Stimulated activated CD4-positive, alpha-beta T cell treated with anti-CD3 and anti-CD28 coated beads, TNF-alpha, amount 100 ng/mL, for 48 hours (primary cell): ENCODE measurements at places on chromosomes 5 and 9.

- no peak for DNase-seq
These were observed 1.9 kb downstream of the CD274 start for GRCh38 chr9:5452286-5452609.

DNA sequence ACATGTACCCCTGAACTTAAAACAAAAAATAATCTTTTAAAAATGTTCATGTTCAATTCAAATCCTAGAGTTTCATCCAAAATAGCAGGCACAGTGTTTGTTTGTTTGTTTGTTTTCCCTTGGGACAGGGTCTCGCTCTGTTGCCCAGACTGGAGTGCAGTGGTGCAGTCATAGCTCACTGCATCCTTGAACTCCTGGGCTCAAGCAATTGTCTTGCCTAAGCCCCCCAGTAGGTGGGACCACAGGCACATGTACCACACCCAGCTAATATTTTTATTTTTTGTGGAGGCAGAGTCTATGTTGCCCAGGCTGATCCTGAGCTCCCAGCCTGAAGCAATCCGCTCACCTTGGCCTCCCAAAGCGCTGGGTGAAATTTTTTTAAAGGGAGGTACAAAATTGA is 5.0 kb upstream of the POLR1E start:
- DNase-seq: no peak

GRCh38 chr5:53302529-53302928 is 177.9 kb upstream of the FST start:
- no peak for DNase-seq

DNA sequence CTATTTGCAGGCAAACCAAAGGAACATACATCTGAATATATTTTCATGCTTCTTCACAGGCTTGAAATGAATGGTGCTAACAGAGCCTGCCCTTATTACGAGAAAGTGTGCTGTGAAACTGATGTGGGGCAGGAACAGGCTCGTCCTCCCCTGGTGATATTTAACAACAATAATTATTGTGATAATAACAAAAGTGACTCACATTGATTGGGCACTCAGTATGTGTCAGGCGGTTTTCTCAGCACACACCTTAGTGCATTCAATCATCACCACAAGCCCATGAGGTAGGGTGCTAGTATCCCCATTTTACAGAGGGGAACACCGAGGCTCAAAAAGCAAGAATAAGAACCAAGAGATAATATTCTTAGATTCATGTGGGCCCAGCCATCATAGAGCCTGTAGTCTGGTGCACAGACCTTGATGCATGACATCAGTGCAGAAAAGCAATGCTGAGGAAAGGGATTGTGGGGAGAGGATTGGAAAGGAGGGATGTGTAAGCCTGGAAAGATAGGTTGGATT is 18.1 kb upstream of the BOD1 start:
- DNase-seq: no peak

DNA sequence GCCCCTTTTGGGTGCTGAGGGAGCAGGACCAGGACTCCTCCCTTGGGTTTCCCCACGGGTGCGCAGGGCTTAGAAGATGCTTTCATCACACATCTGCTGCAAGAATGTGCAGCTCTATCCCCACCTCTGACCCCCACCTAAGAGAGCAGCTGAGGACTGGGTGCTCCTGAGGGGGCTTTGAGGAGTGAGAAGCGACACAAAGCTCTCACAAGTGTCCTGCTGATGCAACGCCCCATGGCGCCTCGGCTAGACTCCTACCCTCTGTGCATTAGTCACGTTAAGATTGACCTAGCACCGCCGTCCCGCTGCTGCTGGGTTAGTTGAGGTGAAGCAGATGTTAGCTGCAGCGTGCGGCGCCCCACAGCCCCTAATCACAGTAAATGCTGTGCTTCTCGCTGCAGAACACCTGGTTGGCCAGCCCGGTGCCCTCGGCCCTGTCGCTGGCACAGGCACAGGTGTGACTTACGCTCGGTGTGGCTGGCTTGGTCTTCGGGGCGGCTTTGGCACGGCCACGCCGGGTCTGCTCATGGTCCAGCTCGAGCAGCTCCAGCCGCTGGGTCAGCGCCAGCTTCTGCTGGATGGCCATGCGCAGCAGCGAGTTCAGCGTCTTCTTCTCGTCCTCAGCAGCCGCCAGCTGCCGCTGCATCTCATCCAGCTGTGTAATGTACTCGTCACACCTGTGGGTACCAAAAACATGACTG is 45.0 kb upstream of the IPPK start:
- no peak for DNase-seq

DNA sequence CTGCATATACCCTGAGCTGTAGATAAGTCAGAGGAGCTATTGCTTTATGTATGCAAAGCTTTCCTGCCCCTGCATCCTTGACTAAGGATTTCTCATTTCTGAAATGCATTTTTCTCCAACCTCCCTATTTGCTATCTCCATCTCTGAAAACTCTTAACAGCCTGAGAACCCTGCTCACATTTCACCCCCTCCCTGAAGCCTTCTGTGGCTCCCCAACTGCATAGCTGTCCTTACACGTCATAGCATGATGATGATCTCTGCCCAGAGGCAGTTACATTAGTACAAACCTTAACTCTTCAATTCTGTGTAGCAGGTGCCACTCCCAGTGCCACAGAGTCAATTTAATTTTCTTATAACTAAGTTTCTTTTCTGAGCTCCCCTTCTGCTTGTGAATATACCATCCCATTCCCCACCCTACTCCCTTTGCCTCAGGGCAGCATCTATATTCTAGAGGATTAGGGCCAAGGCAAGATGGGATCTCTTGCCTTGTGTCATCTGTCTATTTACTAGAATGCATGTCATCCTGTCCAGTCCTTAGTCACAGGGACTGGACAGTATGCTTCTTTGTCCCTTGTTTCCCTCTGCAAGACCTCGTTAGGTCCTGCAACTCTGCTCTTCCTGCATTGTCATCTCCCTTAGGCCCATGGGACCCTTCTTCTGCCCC is 149.7 kb upstream of the SPRY4 start:
- no peak for DNase-seq

DNA sequence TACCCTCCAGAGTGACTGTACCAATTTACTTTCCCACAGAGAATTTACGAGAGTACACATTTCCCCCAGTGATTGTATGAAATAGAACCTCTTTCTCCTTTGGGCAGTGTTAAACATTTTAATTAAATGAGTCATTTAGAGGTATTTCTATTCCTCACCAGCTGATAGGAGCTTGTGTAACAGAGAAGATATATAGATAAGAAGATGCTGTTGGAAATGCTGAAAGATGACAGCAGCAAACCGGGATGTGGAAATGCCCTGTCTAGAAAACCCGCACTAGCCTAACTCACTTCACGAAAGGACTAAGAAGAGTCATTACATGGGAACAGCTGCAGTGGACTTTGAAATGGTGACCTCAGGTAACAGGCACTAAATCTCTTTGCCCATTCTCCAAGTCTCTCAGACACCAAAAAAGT is 68.3 kb downstream of the LPAR1 start:
- DNase-seq: no peak

GRCh38 chr5:140044041-140044440 is 942 bp upstream of the NRG2 start:
- DNase-seq: no peak

GRCh38 chr5:135735831-135736230 is 98.6 kb upstream of the SLC25A48 start:
- no peak for DNase-seq

DNA sequence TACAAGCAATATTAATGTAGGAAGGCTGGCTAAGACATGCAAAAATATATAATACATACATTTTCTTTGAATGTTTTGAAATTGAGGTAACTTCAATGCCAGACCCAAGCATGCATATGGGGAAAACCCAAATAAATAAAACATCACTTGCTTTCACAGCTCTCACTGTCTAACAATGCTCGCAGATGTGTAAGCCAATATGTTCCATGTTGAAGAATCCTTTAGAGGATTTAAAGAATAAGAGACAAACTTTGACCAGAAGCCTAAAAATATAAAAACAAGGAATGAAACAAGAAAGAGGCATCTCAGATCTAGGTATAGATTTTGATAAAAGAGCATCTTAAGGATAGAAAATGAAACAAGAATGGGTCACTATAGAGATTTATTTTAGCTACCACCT is 354.2 kb downstream of the CDH10 start:
- DNase-seq: no peak

- DNase-seq: no peak
These were observed 142.8 kb downstream of the TMEM38B start for GRCh38 chr9:105836936-105837660.

- DNase-seq: no peak
These were observed 51.2 kb downstream of the FXN start for GRCh38 chr9:69086769-69087168.

DNA sequence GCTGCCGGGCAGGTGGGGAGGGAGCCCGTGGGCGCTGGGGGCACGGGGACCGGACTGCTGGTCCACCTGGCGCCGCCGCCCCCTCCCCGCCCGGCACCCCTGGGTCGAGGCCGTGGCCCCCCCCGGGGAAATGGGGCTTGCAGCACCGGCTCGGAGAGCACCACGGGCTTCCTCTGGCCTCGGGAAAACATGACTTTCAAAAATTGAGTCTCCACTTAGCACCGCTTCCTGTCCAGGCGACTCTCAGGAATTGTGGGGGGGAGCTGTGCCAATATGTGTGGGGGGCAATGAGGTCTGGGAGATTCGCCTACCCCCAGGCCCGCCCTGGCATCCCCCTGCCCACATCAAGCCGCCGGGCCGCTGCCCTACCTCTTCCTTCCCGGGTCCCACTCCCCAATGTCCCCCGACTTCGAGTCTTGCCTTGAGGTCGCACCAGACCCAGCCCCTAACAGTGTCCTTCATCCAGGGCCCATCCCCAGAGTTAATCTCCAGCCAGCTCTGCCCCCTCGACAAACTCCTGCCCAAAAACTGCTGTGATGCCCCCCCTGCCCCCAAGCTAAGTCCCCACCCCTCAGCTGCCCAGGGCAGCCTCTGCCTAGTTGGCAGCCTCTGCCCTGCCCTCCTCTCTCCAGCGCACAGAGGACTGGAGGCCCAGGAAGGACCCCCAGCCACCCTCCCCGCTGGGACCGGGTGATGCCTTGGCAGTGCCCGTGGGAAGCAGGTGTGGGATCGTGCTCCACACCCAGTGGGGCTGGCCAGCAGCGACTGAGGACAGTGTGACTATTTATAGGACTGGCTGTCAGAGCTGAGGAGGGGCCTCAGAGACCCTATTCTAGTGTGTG is 3.9 kb downstream of the EGFL7 start:
- no peak for DNase-seq
